Central memory CD8-positive, alpha-beta T cell (primary cell): ENCODE measurements at places on chromosomes 2 and 18.
A peak's percentile ranks its signal among the peaks of the same experiment; 100 is the strongest.

GRCh38 chr2:66569974-66570373 lies 135.0 kb downstream of the MEIS1 start:
- H3K4me1 ChIP-seq: peaks cover 2% of the 10 kb centered on the region
- no peaks in the 10 kb centered on the region for H3K36me3 ChIP-seq
- DNase-seq: no peak
- no peak overlapping the region for H3K4me3 ChIP-seq
- peaks cover 4% of the 10 kb centered on the region for H3K27me3 ChIP-seq

DNA sequence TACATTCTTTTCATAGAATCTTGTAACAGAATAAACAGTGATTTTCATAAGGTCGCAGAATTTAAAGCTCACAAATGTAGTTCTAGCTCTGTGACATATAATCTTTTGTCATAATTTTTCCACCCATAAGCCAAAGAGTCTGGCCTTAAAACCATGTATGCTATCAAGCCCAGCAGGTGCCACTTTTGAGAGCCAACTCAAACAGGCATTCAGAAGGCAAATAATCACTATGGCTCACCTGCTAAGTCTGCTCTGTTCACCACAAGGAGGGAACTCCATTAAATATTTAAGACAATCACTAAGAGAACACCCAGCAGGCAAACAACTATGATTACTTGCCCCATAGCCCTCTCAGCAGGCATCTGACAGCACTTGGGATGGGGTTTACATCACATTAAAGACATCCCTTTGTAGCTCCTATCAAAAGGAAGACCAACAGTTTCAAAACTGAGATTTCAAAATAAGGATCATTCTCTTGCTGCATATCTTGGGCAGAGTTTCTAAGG lies 241.6 kb downstream of the PDE11A start:
- H3K4me3 ChIP-seq: no peak overlapping the region
- DNase-seq: no peak
- H3K4me1 ChIP-seq: no peaks in the 10 kb centered on the region
- H3K27me3 ChIP-seq: no peaks in the 10 kb centered on the region
- H3K27ac ChIP-seq: no peak overlapping the region

GRCh38 chr18:6058941-6059340 lies 163.6 kb upstream of the TMEM200C start:
- no peak overlapping the region for H3K4me3 ChIP-seq
- no peaks in the 10 kb centered on the region for H3K36me3 ChIP-seq
- H3K4me1 ChIP-seq: no peaks in the 10 kb centered on the region
- no peak overlapping the region for H3K27ac ChIP-seq

DNA sequence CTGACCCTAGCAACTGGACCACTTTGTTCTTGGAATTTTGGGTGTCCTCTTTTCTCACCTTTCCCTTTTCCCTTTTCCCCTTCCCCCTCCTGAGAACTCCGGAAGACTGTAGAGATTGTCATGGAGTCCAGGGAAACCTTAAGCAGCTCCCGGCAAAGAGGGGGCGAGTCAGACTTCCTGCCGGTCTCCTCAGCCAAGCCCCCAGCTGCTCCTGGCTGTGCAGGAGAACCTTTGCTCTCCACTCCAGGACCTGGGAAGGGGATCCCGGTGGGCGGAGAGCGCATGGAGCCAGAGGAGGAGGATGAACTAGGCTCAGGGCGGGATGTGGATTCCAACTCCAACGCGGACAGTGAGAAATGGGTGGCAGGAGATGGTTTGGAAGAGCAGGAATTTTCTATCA lies 20.5 kb downstream of the SETBP1 start:
- peak overlapping the region; percentile 80 for H3K27ac ChIP-seq
- peaks cover 3% of the 10 kb centered on the region for H3K36me3 ChIP-seq
- no peaks in the 10 kb centered on the region for H3K27me3 ChIP-seq
- DNase-seq: no peak
- no peak overlapping the region for H3K4me3 ChIP-seq

DNA sequence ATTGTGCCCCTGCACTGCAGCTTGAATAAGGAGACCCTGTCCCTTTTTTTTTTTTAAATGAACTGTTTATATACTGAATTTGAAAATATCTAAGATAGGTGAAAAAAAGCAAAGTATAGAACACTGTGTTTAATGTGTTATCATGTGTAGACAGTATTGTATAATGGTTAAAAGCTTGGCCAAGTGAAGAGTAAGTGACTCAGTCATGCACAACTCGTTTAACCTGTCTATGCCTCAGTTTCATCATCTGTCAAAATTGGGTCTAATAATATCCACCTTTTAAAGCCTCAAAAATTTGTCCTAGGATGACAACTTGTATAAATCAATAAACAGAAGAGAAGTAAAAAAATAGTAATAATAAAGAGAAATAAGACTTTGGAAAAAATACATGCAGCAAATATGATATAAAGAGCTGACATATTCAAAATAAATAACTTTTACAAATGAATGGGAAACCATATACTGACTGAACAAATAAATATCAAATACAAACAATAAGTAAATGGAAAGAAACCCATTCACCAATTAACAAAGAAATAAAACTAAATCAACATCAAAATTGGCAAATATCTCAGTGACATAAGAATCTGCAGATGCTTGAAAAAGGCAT lies 113.7 kb downstream of the C2orf74 start:
- no peaks in the 10 kb centered on the region for H3K27me3 ChIP-seq
- no peaks in the 10 kb centered on the region for H3K4me1 ChIP-seq
- DNase-seq: no peak

DNA sequence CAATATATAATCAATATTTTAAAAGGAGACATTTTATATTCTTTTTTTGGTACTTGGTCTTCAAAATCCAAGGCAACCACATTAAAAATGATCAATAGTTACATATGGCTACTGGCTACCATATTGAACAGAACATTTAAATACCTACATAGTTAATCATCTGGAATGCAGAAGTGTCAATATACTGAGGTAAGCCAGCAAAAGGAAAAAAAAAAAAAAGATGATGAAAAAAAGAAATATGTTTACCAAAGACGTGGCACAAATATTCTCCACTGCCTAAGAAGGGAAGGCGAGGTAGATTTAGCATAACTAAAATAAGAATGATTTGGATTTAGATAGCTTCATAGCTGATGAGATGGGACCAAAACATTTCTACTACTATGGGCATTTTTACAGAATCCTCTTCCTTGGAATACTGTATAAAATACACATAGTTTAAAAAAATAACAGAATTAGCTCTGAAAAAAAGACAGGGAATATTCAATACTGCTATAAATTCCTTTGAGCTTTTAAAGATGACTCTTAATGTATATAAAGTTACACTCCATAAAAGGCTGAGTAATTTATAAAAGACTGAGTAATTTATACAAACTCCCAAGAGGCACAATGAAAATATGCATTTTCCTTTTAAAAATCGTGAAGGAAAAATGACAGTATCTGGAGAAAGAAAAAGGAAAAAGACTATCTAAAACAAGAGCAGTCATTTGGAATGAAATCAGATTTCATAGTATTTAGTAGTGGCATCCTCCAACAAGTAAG lies 63.5 kb downstream of the CDH2 start:
- no peak overlapping the region for H3K4me3 ChIP-seq
- no peak overlapping the region for H3K27ac ChIP-seq
- no peaks in the 10 kb centered on the region for H3K27me3 ChIP-seq
- no peak for DNase-seq
- H3K36me3 ChIP-seq: no peaks in the 10 kb centered on the region
- H3K4me1 ChIP-seq: no peaks in the 10 kb centered on the region

GRCh38 chr18:41128126-41128525 lies 826.9 kb upstream of the PIK3C3 start:
- H3K27me3 ChIP-seq: no peaks in the 10 kb centered on the region
- H3K4me1 ChIP-seq: no peaks in the 10 kb centered on the region
- no peaks in the 10 kb centered on the region for H3K36me3 ChIP-seq

DNA sequence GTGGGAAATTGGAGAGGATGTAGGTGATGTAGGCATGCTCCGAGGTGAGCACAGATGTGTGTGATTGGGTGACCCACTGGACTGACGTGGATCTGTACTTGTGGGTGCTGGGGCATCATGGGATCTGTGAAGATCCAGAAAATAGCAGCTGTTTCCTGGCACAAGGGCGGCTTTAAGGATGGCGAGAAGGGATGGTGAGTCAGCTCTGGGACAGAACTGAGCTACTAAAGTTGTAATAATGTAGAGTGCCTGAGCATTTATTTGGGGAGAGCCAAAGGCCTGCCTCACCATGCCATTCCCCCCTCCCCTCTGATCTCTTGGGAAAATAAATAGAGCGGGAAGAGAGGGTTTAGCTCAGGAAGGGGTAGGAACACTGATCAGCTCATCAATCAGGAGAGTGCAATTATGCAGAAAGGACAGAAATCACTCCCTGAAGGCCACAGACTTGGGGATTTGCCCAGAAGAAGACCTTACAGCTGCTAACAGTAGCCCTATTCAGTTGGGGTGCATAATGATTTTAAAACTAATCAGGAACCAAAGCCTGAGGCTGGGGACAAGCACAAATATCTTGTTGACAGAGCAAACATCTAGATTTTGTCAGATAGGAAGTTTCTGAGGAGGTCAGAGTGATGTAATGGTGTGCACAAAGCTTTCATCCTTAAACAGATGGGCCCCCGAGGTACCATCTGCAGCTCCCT lies 30.3 kb downstream of the TANC1 start:
- no peak overlapping the region for H3K27ac ChIP-seq
- peaks cover 21% of the 10 kb centered on the region for H3K27me3 ChIP-seq
- no peaks in the 10 kb centered on the region for H3K4me1 ChIP-seq
- H3K4me3 ChIP-seq: no peak overlapping the region

GRCh38 chr2:147600223-147600622 lies 244.6 kb upstream of the ACVR2A start:
- no peaks in the 10 kb centered on the region for H3K27me3 ChIP-seq
- no peak overlapping the region for H3K4me3 ChIP-seq
- H3K36me3 ChIP-seq: no peaks in the 10 kb centered on the region
- H3K27ac ChIP-seq: no peak overlapping the region
- no peak for DNase-seq

GRCh38 chr18:7038330-7038851 lies 79.2 kb downstream of the LAMA1 start:
- no peak for DNase-seq
- no peak overlapping the region for H3K4me3 ChIP-seq
- H3K36me3 ChIP-seq: peaks cover 2% of the 10 kb centered on the region

DNA sequence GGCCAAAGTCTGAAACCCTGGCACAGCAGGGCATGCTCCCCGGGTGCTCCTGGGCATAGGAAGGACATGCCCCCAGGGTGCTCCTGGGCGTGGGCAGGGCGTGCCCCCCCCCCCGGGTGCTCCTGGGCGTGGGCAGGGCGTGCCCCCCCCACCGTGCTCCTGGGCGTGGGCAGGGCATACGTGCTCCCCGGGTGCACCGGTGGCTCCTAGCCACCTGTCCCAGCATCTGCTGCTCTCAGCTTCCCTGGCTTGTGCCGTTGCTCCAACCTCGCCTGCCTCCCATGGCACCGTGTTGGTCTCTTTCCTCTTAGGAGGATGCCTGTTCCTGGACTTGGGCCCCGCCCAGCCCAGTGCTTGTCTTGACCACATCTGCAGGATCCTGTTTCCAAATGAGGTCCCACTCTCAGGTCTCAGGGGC lies 95.6 kb upstream of the CTDP1 start:
- no peaks in the 10 kb centered on the region for H3K36me3 ChIP-seq
- H3K27ac ChIP-seq: no peak overlapping the region
- peaks cover 10% of the 10 kb centered on the region for H3K27me3 ChIP-seq
- no peak overlapping the region for H3K4me3 ChIP-seq

DNA sequence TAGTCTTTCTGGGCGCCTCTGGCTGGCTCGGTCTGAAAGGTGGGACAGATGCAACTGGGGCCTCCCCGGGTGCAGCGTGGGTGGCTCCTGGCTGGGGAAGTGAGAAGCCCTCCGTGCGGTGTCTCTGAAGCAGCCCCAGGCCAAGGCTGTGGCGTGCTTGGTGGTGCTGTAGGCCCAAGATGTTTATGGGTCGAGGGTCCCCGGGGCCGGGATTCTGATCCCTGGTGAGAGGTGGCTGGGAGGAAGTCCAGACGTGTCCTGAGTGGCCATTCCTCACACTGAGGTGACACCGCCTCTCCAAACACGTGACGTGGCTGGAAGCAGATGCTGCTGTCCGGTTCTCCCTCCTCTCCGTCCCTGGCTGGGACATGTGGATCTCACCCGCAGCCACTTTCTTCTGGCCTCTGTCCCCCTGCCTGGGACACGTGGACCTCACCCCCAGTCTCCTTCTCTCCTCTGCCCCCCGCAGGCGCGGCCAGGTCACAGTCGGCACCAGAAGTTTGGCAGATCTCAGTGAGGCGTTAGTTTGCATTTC lies 12.6 kb downstream of the RTP5 start:
- H3K4me3 ChIP-seq: peak overlapping the region; percentile 81
- no peak for DNase-seq
- H3K4me1 ChIP-seq: peaks cover 45% of the 10 kb centered on the region

GRCh38 chr18:14970027-14970426 lies 222.1 kb downstream of the ANKRD30B start:
- peaks cover 10% of the 10 kb centered on the region for H3K27me3 ChIP-seq
- DNase-seq: no peak
- H3K4me1 ChIP-seq: no peaks in the 10 kb centered on the region

GRCh38 chr18:2847317-2848246 lies 776 bp downstream of the EMILIN2 start:
- H3K27ac ChIP-seq: peak overlapping the region; percentile 86
- DNase-seq: peak; percentile 12
- H3K4me1 ChIP-seq: peaks cover 27% of the 10 kb centered on the region
- peaks cover 78% of the 10 kb centered on the region for H3K27me3 ChIP-seq
- peaks cover 5% of the 10 kb centered on the region for H3K36me3 ChIP-seq

DNA sequence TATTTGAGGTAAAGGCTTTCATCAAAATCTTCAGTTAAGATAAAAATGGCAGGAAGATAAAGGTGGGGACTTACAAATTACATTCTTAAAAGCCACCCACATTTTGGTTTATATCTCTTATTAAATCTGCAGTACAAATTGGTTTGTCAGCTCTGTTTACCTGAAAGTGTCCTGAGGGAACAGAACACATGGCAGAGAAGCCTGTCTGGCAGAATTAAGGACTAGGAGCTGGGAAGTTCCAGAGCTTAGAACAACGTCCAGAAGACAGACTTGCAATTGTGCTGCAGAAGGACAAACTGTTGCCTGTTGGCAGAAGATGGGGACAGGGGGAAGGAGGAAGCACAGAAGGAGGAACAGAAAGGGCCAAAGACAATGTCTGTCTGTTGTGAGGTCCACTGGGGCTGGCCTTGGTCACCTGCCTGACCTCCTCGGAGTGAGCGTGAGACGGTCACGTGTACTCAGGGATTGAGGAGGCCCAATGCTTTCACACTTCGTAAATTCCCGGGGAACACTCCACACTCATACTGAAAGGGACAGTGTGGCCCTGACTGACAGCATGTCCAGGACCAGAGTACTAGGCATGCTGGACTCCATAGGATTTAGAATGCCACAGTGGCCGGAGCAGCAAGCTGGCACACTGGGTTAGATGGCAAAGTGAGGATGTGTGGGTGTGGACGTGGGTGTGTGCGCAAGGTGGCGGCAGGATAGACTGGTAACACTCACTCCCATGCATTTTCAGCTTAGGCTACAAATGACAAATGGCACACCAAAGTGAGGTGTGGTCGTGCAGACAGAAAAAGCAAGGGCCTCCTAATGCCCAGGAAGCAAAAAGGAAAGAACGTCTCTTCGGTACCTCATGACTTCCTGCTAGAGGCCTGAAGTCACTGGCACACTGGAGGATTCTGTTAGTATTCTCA lies 210.9 kb upstream of the REV1 start:
- peaks cover 11% of the 10 kb centered on the region for H3K27me3 ChIP-seq
- DNase-seq: no peak
- H3K27ac ChIP-seq: no peak overlapping the region

- H3K4me3 ChIP-seq: no peak overlapping the region
- no peaks in the 10 kb centered on the region for H3K4me1 ChIP-seq
- peaks cover 13% of the 10 kb centered on the region for H3K27me3 ChIP-seq
- no peaks in the 10 kb centered on the region for H3K36me3 ChIP-seq
- DNase-seq: no peak
Measured at GRCh38 chr2:119180892-119181291, 22.3 kb upstream of the C1QL2 start.
